ENCODE measurements at places on chromosomes 7 and 10.

GRCh38 chr10:71014021-71014805 lies 125.8 kb upstream of the PCBD1 start:
- DNase-seq, result no peak

DNA sequence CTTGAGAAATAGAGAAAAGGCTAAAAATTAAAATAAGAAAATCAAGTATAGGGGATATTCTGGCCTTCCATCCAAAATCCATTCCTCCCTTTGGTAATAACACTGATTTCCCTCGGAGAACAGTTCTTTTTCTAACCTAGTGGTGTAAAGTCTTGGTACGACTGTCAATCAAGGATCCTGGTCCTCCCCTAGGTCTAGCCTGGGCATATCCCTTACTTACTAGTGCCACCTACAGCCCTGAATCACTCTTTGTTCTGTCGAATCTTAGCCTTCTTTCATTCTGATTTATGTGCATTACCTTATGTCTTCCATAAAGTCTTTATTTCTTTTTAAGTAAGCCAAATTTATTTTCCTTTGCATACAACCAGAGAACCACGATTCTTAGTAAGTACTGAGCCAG lies 298.7 kb upstream of the LRRTM3 start:
- no peak for DNase-seq

GRCh38 chr10:22629852-22630233 lies 84.5 kb downstream of the PIP4K2A start:
- DNase-seq, result no peak

GRCh38 chr10:56633876-56634452 lies 272.9 kb upstream of the ZWINT start:
- no peak for DNase-seq

DNA sequence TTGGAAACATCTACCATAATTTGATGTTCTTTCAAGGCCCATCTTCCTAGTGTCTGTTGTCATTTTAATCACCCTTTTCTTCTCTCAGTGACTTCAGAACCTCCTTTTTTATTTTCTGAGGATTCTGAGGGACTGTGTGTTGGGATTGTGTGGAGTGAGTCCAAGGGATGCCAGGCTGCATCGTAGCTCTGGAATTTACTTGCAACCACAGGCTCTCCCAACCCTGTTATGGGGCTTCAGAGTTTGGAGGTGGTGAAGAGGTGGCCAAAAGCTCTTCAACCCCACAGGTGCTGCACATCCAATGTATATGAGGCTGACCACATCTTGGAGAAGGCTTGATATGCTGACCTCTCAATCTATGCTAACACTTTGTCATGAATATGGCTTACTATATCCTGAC lies 79.5 kb upstream of the GPR141 start:
- no peak for DNase-seq

- no peak for DNase-seq
These were observed 75.3 kb upstream of the TAS2R16 start for GRCh38 chr7:123070702-123071286.

- DNase-seq, result no peak
These were observed 106.2 kb downstream of the PLXDC2 start for GRCh38 chr10:19922236-19922963.

- DNase-seq, result peak; percentile 58
These were observed 165.1 kb downstream of the GLRX3 start for GRCh38 chr10:130301021-130301892.

DNA sequence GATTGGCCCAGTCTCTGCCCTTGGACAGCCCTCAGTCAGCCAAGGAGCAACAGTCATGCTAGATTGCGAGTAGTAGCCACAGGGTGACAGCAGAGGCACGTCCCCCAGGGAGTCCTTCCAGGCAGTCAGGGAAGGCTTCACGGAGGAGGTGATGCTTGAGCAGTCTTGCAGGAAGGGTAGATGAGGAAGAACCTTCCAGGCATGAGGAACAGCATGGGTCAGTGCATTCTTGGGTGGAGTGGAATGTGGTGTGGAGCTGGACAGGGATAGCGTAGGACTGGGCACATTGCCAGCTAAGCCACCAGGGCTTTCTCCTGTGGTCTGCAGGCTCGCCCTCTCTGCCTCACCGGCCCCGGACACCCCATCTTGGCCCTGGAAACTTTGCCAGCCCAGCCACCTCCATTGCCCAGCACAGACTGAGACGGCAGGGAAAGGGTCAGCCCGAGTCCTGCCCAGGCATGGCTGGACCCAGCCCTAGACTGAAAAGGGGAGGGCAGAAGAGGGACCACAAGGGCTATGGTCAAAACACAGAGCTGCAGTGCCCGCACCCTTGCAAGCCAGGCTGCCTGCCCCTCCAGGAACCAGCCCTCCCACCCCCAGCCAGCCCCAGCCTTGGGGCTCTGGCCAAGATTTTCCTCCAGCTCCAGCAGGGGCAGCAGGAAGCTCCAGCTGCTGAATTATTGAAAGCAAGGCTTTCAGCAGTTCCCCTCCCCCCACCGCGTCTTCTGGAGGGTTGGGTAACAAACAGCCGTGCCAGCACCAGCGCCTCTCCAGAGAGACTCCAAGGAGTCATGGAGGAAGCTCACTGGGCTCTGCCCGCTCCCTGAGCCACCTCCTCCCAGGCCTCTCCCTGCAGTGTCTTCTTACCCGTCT lies 18.7 kb downstream of the SRRM3 start:
- DNase-seq, result no peak

GRCh38 chr7:125061776-125062397 lies 132.3 kb upstream of the POT1 start:
- DNase-seq, result no peak

DNA sequence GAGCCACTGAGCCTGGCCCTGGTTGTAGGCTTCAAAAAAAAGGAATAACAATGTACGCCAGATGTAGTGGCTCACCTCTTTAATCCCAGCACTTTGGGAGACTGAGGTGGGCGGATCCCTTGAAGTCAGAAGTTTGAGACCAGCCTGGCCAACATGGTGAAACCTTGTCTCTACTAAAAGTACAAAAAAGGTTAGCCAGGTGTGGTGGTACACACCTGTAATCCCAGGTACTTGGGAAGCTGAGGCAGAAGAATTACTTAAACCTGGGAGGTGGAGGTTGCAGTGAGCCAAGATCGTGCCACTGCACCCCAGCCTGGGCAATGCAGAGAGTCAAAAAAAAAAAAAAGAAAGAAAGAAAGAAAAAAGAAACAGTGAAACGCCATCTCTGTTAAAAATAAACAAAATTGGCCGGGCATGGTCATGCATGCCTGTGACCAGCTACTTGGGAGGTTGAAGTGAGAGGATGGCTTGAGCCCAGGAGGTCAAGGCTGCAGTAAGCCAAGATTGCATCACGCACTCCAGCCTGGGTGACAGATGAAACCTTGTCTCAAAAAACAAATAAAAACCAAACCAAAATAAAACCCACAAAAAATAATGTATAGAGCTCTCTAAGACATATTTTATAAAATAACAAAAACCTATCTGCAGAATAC lies 4.7 kb upstream of the KLHDC10 start:
- DNase-seq, result no peak

GRCh38 chr7:100191775-100192174 lies 14.1 kb downstream of the STAG3 start:
- DNase-seq, result no peak

DNA sequence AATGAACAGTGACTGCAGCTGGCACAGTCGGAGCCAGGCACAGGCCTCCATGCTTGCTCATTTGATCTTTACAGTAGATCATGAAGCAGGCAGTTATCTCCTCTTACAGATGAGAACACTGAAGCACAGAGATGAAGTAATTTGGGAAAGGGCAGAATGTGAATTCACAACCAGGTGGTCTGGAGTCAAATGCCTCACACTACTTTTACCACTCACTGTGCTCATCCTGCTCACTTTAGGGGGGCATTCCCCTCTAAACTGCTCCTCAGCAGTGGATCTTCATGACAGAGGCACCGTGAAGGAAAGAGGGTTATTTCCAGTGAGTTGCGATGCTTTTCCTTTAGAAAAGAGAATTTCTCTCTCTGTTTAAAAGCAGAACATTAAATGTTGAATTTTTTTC lies 15.1 kb downstream of the SNX10 start:
- no peak for DNase-seq

DNA sequence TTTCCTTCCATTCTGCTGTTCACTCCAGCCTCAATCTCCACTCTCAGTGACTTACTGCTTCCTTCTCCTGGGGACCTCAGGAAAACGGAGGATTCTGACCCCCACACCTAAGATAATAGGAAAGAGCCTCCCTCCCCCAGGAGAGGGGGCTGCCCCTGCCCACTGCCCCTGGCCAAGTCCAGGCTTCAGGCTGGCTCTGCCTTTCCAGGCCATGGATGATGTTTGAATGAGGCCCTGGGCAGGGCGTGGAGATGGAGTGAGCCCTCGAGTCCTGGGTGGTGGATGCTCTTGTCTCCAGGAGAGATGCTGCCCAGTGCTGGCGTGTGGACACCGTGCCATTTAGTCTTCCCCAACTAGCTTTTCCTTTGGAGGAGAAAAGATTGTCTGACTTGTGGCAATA lies 106.9 kb downstream of the INSYN2A start:
- DNase-seq, result no peak

DNA sequence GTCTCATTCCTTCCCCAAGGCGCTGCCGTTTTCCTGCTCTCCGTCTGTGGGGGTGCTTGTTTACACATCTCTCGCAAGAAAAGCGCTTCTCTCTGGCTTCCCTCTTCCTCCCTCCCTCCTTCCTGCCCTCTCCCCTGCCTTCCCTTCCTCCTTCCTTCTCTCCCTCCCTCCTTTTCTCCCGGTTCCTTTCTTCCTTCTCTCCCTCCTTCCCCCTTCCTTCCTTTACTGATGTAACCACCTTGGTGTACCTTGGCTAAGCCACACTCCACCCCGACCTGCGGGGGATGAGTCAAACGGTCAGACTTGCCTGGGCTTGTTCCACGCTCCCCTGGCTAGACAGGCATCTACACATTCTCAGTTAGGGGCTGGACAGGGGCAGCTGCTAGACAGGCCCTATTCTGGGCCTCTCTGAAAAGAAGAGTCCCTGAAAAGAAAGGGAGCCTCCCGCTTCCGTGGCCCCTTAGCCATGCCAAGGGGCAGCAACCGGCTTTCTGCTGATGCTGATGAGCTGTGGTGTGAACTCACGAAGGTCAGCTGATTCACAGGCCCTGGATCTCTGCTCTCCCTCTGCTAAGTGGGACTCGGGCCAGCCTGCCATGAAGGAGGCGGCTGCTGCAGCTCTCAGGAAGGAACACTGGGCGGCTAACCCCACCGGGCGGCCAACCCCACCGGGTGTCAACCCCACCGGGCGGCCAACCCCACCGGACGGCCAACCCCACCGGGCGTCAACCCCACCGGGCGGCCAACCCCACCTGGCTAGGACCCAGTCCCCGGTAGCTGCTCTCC lies 216.8 kb downstream of the TCERG1L start:
- no peak for DNase-seq

DNA sequence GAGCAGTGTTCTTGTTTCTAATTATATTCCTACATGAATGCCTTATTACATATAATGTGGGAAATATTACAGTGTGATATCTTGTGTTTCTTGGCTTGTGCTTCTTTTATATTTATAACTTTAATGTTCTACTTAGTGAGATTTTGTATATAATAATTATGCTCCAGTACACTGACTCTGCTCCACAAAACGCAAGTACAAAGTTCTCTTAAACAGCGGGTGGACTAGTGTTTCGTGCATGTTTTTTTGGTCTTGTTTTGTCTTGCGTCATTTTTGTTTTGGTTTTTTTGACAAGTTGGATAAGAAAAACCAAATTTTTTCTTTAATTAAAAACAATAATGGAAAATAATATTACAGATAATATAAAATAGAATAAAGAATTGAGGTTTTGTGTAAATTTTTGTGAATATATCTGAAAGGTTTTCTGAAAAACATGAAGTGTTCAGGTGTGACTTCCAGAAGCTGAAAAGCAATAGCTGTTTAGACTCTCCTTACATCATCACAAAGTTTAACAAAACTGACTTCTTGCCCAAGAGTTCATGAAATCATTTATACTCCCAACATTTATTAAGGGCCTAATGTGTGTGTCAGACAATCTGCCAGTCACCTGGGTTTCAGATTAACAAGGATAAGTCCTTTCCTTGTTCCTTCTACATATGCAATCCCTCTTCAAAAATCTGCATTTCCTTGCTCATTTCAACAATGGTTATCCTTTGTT lies 331.8 kb downstream of the LRRTM3 start:
- DNase-seq, result no peak

- no peak for DNase-seq
These were observed 360.4 kb upstream of the CELF2 start for GRCh38 chr10:10657139-10657760.

- no peak for DNase-seq
These were observed 658.0 kb downstream of the TYW1 start for GRCh38 chr7:67654642-67655041.

DNA sequence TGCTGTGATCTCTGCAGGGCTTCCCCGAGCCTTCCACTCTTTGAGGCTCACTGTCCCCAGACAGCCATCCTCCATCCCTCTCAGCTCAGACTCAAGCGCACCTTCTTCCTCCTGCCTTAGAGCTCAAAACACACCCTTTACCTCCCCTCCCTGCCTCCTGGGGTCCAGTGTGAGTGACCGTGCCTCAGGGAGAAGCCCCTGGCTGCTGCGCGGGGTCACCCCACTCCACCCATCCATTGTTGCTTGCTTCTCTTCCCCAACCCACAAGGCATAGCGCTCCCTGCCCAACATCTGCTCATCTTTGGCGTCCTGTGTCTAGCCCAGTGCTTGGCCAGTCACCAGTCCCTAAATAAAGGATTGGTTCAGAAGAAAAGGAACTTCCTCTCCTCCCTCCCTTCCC lies 170.3 kb downstream of the TCERG1L start:
- no peak for DNase-seq

GRCh38 chr7:148753224-148753623 lies 54.5 kb downstream of the CUL1 start:
- no peak for DNase-seq

DNA sequence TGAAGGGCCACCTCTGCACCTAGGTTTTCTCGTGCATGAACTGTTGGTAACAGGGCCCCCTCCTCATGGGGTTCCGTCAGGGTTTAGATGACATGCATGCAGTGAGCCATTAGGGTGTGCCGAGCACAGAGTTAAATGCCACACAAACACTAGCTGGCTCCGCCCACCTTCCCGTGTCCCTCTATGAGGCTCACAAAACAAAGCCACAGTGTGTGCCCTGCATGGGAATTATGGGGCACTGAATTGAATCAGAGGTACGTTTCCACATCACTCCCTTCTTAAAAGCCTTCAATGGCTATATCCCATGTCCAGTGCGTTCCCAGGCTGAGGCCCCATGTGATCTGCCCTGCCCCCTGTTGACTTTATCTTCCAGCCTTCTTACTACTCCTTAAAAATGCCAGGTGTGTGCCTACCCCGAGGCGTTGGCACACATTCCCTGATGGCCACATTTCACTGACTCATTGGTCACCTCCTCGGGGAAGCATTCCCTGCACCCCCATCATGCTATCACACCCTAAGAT lies 35.7 kb downstream of the GSDME start:
- no peak for DNase-seq

DNA sequence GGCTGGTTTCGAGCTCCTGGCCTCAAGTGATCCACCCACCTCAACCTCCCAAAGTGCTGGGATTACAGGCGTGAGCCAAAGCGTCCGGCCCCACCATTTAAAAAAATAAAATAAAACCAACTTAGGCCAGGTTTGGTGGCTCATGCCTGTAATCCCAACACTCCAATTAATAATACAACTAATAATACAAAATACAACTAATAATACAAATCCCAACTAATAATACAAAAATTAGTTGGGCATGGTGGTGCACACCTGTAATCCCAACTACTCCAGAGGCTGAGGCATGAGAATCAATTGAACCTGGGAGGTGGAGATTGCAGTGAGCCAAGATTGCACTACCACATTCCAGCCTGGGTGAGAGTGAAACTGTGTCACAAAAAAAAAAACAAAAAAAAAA lies 27.6 kb downstream of the CEP41 start:
- no peak for DNase-seq

GRCh38 chr10:124611738-124612137 lies 132.4 kb downstream of the FAM53B start:
- no peak for DNase-seq

Measured in stimulated activated CD8-positive, alpha-beta memory T cell treated with anti-CD3 and anti-CD28 coated beads, Interleukin-2, amount 100 ng/mL, for 1 hour (primary cell).